ENCODE measurements at places on chromosomes 11 and 22.
A peak's percentile ranks its signal among the peaks of the same experiment; 100 is the strongest.

GRCh38 chr22:44120314-44120704 is 60.4 kb upstream of the PARVG start:
- DNase-seq = no peak

DNA sequence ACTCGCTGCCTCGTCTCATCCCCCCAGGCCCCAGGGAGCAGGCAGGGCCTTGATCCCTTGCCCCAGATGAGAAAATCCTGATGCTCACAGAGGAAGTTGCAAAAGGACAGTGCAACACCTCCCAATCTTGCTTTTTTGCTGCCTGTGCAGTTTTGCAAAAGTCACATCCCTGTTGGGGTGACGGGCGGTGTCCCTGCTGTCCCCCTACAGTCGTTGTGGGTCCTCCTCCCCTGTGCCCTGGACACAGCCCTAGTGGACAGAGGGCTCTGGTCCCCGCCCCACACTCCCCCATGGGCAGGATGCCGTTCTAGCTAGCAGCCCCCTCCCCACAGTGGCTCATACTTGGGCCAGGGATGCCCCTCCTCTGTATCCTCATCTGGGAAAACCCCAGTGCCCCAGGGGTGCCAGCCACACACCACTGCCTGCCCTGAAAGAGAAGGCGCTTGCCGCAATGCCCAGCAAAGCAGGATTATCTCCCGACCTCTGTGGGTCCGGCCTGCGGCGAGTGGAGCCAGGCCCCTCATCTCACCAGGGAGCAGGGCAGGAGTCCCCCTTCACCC is 18.4 kb upstream of the CTSD start:
- DNase-seq = no peak

- no peak for DNase-seq
Measured at GRCh38 chr11:923691-924405, 1.8 kb upstream of the AP2A2 start.

GRCh38 chr11:130474637-130475400 is 26.4 kb downstream of the ADAMTS15 start:
- DNase-seq = no peak

GRCh38 chr22:27125539-27125938 is 468.2 kb downstream of the MIAT start:
- DNase-seq = no peak

- DNase-seq = peak; percentile 34
Measured at GRCh38 chr11:124748481-124749343, 3.3 kb downstream of the VSIG2 start.

GRCh38 chr11:62416596-62416995 is 2.2 kb upstream of the SCGB1A1 start:
- DNase-seq = peak; percentile 31

DNA sequence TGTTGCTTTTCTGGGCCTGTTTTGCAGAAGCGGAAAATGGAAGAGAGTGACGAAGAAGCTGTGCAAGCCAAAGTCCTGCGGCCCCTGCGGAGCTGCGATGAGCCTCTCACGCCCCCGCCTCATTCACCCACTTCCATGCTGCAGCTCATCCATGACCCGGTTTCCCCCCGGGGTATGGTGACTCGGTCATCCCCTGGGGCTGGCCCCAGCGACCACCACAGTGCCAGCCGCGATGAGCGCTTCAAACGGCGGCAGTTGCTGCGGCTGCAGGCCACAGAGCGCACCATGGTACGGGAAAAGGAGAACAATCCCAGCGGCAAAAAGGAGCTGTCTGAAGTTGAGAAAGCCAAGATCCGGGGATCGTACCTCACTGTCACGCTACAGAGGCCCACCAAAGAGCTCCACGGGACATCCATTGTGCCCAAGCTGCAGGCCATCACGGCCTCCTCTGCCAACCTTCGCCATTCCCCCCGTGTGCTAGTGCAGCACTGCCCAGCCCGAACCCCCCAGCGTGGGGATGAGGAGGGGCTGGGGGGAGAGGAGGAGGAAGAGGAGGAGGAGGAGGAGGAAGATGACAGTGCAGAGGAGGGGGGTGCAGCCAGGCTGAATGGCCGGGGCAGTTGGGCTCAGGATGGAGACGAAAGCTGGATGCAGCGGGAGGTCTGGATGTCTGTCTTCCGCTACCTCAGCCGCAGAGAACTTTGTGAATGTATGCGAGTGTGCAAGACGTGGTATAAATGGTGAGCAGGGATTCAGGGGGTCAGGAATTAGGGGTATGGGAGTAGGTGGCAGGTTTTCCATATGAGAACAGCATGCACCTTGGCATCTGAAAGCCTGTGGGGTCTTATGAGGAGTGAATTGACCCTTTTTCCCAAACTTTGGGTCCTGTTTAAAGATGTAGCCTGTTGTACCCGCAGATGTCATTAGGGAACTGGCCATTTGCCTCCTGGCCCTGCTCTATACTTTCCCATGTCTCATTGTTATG is 15.9 kb upstream of the GRK2 start:
- no peak for DNase-seq

DNA sequence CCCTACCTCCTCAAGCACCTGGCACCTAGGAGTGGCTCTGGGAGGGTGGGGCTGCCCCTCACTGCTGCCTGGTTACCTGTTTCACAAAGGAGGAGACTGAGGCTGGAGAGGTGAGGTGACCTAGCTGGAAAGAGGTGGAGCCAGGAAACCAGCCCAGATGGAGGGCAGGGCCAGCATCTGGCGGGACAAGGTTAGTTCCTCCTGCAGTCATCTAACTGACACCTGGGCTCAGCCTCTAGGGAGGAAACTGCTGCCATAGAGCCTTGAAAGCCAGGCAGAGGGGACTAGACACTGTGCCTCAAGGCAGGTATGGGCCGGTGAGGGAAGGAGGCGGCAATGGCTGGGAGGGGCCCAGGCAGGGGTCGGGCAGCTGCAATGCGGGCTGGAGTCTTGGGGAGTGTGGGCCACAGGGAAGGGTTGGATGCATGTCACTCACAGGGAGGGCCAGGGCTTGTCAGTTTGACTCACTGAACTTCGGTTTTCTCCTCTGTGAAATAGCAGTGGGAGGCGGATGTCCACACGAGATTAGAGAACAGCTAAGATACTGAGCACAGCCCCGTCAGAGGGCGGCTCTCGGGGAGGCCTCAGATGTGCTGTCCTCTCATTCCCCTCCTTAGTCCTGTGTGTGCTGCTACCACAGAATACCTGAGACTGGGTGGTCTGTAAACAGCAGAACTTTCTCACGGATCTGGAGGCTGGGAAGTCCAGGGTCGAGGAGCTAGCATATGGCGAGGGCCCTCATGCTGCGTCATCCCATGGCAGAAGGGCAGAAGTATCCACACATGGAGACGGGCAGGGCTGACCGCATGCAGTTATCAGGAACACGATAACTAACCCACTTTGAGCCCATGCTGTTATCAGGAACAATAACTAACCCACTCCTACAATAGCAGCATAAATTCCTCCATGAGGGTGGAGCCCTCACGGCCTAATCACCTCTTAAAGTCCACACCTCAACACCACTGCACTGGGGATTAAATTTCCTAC is 16.1 kb downstream of the MGAT3 start:
- no peak for DNase-seq

- DNase-seq = no peak
Measured at GRCh38 chr11:1308743-1309497, 512 bp downstream of the TOLLIP start.

DNA sequence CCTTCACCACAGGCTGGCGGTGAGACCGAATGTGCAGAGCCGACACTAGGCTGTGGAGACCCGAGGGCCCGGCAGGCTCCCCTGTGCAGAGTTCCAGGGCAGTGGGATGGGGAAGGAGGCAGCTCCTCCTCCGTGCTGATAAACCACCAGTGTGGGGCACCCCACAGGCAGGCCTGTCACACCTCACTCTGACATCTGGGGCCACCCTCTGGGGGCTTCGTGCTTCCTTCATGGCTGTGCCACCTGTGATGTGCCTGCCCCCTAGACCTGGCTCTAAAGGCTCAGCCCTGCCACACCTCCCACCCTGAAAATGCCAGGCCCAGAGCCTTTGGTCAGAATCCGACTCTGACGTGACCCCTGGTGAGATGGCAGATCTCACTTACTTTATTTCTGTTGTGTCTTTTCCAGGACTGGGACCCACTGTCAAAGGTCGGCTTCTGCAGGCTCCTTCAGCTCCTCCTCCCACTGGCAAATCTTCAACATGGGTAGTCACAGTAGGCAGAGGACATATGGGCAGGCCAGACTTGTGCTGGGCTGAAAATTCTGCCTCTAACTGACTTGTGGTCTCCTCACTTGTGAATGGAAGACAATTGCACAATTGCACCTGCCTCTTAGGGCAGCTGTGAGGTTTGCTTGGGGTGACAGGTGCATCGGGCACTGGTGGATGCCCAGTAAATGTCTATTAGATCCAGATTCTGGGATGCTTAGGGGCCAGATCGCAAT is 46.2 kb upstream of the TSKU start:
- DNase-seq = no peak

GRCh38 chr11:13314676-13315394 is 37.2 kb downstream of the BMAL1 start:
- no peak for DNase-seq

DNA sequence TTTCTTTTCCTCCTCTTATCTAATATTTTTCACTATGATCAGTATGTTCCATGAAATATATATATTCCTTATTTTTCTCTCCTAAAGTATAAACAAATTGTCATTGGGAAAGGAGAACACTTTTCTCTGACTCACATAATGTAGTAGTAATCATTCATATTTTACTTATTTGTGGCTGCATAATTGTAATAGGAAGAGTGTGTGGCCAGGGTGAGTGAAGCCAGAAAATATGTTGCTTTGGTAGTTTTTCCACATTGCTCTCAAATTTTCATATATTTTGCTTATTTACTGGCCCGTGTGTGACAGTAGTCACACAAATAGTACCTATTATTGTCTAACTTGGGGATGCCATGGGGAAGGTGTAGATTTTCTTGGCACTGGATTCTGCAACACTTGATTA is 172.1 kb downstream of the DYNC2H1 start:
- no peak for DNase-seq

DNA sequence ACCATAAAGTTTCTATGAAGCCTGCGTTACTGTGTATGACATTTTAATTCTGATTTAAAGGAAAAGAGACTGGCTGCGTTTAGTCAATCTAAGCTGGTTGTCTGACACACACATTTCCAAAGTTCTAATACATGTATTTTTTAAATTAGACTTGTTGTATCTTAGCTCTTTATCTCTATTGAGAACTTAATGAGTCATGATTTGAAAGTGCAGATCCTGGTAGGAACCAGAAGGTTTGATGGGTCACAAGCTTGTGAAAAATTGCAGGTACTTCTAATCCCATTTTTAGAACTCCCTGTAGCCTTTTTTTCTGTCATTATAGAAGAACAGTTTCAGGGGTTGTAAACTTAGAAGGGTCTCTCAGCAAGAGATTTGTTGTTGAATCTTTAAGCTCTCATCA is 210.3 kb downstream of the DDX10 start:
- DNase-seq = no peak

GRCh38 chr11:128763224-128763623 is 69.4 kb downstream of the FLI1 start:
- DNase-seq = no peak

DNA sequence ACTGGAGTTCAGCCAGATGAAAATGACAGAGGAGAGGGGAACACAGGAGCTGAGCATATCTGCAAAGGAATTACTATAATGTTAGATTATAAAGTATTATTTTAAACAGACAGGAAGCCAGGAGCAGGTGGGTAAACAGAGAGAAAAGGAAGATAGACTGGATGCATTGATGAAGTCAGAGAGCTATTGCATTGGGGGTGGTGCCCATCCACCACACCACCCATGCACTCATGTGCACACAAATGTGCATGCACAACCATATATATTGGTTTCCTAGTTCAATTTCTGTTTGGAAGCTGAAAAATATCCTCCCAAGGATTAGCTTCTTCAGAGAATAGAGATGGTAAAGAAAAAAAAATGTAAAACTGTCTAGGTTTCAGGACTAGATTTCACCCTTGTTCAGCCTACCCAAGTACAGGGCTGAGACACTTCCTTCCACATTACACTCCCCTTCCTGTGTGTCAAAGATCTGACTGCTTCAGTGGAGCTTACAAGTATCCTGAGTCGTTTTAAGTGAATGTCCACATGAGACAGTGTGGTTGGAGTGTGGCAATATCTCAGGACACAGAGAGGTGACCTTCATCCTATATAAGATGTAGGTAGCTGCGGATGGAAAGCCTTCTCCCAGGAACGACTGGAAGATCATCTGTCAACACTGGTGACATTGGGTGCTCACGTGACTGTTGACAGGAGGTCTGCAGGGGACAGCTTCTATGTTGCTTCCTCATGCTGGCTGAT is 12.2 kb upstream of the SMPD1 start:
- no peak for DNase-seq

DNA sequence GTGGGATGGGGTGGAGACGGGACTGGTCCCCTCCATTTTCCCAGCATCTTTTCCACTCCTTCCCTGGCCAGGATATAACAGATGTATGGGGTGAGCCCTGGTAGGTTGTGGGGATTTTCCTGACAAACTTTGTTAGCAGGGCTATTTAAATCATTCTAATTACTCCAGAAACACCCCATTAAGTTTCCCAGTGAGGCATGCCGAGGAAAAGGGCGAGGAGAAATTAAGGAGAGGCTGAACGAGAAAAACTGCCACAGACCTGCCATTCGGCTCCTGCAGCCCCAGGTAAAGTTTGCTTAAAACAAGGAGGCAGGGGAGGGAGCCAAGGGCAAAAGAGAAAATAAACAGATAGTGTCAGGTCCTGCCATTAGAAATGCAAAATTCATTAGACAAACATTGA is 428.2 kb downstream of the BUD13 start:
- DNase-seq = no peak

GRCh38 chr11:119726150-119726553 is 2.8 kb downstream of the NECTIN1 start:
- peak; percentile 58 for DNase-seq

- no peak for DNase-seq
Measured at GRCh38 chr11:65260302-65260701, 1.5 kb upstream of the POLA2 start.

All from endodermal cell (in vitro differentiated cells).